Activated CD8-positive, alpha-beta T cell treated with anti-CD3 and anti-CD28 coated beads for 36 hours (primary cell): ENCODE measurements at places on chromosomes 1 and 21. TPM values are rescaled to one million over a fixed set of nuclear protein-coding genes. Genes with fewer than 3 reads are reported as not detected.

DNA sequence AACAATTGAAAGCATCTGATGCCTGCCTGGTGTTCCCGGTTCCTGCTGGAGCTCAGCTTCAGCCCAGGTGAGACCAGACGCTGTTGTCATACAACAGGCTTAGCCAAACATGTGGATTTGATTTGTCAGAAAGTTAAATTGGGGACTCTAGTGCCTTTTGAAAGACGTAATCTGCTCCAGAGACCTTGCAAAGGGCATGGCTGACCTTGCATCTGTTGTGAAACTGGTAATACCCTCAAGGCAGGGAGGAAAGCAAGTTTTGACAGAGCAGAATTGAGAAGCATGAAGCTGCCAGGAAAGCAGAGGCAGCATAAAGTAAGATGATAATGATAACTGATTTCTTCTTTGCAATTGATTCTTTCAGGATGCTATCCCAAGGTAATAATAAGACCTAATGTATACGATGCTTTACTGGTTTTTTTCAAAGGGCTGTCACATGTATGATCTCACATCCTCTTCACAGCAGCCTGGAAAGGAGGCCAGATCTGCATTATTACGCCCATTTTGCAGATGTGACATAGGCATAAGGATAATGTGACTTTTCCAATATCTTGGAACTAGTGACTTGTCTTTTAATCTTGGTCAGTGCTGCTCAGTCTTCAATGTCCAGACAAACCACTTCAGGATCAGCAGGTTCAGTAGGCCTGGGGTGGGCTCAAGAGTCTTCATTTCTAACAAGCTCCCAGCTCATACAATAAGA, 24.7 kb upstream of the CNN3 start:
- DNase-seq: no peak

The RAB42 gene
- total RNA-seq: not detected

The DNAI4 gene
- 1.0 TPM for total RNA-seq

DNA sequence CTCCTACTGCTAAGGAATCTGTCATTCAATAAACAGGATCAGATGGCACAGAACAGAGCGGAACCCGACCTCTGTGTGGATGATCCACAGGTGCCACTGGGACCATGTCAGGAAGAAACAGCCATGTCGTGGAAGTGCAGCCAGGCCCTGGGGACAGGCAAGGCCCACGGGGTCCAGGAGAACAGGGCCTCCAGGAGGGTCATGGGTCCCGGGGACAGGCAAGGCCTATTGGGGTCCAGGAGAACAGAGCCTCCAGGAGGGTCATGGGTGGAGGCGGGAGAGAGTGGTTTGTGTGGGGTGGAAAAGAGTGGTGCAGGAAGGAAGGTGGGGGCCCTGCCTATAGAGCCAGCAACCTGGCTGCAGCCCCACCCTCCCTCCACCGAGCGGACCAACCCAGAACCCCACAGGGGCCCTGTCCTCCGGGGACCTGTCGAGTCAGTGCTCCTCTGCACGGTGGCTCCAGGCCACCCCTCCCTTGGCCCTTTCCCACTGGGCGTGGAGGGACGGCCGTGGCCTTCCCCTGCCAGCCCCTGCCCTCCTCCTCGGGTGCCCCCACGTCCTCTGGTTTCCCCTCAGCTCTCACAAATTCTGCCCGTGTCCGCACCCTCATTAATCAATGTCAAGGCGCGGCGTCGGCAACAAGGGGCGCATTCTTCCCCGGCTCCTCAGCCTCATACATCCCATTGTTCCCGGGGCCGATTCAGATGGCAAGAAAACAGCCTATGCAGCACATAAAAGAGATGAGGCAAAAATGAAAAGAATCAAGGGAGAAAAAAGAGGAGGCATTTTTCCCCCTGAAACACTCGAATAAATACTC, 146.4 kb downstream of the PRDM16 start:
- DNase-seq: no peak

DNA sequence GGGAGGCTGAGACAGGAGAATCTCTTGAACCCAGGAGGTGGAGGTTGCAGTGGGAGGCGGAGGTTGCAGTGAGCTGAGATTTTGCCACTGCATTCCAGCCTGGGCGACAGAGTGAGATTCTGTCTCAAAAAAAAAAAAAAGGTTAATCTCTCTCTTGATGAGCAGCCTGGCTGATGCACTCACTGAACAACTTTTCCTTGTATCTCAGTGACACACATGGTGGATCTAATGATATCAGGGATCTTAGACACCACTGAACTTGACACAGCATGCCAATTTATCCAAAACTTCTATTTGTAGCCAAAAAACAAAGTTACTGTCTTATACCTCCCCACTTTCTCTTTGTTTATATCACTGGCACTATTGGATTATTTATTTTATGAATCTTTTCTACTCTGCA, 16.2 kb downstream of the RHBDL2 start:
- no peak for DNase-seq

The CFHR5 gene
- not detected for total RNA-seq

DNA sequence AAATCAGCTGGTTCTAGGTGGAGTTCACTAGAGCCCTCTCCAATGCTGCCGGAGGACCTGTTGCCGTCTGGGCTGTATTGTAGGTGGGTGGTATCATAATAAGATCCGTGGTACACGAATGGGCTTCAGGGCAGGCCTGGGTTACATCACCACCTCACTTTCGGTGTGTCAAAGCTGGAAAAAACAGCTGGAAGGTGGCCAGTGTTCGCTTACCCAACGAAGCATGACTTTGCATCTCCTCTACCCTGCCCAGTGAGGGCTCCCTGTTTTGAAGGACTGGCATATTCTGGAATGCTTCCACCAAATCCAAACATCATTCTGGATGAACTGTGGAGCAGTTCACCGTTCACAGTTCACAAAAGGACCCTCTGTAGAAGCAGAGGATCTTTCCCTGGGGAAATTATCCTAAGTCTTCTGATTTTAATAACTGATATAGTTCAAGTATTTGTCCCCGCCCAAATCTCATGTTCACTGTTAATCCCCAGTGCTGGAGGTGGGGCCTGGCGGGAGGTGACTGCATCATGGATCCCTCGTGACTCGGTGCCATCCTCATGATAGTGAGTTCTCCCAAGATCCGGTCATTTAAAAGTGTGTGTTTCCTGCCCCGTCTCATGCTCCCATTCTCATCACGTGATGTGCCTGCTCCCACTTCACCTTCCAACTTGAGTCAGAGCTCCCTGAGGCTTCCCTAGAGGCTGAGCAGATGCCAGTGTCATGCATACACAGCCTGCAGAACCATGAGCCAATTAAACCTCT, 429.0 kb downstream of the KIF26B start:
- DNase-seq: no peak

The PIGR gene
- 0.07 TPM for total RNA-seq

DNA sequence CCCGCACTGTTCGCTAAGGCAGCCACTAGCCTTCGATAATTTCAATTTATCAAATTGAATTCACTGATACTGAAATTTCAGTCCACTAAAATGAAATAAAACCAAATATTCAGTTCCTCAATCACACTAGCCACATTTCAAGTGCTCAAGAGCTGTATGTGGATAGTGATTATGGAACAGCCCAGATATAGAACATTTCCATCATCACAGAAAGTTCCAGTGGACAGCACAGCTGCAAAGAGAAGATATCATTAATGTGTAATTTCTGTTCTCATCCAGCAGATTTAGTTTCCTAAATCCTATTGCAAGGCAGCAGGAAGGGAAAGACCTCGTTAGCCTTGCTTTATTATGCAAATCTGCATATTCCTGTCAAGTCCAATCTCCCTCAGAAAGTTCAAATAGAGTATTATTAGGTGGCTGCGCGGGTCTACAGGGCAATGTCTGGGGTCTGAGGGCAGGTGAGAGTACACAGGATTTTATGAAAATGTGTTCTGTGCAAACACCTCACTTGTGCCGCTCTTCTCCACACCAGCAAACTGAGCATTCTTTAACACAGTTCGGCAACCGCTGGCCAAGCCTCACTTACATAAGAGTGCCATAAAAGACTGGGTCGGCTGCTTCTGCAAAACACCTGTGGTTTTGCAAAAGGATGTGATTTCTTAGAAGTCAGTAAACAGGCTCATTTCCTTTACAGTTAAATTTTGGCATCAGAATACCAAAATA, 22.4 kb downstream of the CAPZB start:
- DNase-seq: peak; percentile 81
